T-helper 9 cell (primary cell): ENCODE measurements at places on chromosomes 1 and 21.

- no peak for DNase-seq
Measured at GRCh38 chr1:50936321-50936720, 23.7 kb downstream of the FAF1 start.

GRCh38 chr1:232985882-232986526 is 35.6 kb downstream of the NTPCR start:
- DNase-seq: no peak

DNA sequence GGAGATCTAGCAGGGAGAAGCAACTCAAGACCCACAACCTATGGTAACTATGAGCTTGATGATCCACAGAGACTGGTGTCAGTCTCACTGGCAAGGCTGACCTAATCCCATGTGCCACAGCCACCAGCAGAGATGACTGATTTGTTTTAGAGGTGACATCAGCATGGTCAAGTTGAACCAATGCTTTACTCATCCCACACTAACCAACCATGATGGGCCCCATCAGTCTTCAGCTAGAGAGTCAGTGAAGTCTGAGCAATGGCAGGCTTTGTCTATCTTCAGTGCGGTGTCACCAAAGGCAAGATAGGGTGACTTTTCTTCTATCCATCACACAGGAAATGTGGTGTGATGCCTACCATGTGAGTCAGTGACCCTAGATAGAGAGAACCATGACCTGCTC is 1470.7 kb downstream of the NCAM2 start:
- no peak for DNase-seq

- no peak for DNase-seq
Measured at GRCh38 chr21:39125752-39126485, 57.3 kb downstream of the PSMG1 start.
